DMS 273 treated with DMSO at 0.1 percent for 48 hours (cell line): ENCODE measurements at places on chromosomes 6 and 20.

DNA sequence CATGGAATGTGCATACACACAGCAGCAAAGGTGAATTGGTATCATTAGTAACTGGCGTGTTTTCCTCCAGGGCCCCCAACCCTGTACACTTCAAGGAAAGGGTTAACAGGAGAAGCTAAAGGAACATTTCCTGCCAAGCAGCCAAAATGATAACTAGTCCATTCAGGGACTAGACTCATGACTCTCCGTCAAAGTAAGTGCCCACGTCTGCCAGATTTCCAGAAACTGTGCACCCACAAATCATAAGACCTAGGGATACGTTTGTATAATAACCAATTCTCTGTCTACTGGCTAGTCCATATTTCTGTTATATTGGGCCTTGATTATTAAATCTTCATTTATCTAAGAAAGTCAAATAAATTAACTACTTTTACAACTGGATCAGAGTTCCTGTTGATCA, 76.0 kb upstream of the NHSL1 start:
- DNase-seq: no peak

DNA sequence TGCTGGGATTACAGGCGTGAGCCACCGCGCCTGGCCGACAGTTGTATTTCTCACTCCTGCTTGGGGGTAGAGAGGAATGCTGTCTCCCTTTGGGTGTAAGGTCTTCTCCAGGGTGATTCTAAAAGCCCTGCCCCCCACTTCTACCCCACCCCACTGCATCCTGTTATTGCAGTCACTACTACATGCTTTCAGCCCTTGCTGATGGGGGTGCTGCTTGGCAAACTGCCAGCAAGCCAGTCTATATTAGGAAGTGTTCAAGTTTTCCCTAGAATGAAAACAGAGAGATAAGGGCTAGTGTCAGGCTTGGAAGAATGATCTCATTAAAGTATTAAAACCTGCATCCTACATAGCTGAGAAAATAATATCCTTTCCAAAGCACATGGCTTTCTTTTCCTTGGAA, 31.3 kb downstream of the TTI1 start:
- no peak for DNase-seq

GRCh38 chr20:18388860-18389259, 78.0 kb downstream of the DZANK1 start:
- no peak for DNase-seq

- DNase-seq: no peak
Measured at GRCh38 chr6:25132934-25133333, 146.2 kb upstream of the CARMIL1 start.

DNA sequence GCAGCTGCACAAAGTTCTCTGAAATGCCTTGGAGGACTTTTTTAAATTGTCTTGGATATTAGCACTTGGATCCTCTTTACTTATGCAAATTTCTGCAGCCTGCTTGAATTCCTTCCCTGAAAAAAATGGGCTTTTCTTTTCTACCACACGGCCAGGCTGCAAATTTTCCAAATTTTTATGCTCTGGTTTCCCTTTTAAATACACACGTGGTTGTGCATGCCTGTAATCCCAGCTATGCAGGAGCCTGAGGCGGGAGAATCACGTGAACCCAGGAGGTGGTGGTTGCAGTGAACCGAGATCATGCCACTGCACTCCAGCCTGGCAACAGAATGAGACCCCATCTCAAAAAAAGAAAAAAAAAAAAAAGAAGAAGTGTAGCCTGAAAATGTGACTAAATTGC, 76.1 kb upstream of the PRND start:
- DNase-seq: no peak

DNA sequence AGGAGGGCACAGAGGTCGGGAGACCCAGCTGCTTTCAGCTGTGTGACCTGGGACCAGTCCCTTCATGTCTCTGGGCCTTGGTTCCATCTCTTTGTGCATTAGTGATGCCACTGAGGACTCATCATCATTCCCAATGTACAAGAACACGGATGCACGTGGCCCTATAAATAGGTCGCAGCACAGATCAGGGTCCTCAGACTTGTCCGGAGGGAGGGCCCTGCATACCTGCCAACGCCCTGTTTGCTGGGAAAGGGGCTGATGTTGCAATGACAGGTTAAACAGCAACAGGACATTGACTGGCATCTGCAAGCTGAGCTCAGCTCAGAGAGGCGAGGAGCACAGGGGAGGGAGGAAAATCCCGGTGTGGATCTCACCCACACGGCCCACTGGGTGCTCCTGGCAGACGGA, 21.8 kb downstream of the TGM2 start:
- DNase-seq: no peak

DNA sequence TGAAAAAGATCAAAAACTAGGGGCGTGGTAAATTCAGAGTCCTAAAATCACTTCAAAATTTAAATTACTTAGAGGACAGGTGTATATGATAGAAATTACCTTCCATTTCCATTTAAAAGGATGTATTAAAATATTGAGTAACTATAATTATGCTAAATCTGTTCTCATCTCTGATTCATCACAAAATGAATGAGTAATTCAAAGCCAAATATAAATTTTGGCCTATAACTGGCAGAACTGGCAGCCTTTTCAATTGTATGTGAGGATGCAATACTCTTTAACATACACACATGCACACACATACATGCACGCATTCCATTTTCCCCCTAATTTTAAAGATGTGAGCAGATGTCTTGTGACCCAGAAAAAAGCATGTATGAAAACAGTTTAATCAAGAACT, 194.6 kb downstream of the EPM2A start:
- no peak for DNase-seq

GRCh38 chr6:33414592-33415271, 3.2 kb downstream of the CUTA start:
- no peak for DNase-seq

DNA sequence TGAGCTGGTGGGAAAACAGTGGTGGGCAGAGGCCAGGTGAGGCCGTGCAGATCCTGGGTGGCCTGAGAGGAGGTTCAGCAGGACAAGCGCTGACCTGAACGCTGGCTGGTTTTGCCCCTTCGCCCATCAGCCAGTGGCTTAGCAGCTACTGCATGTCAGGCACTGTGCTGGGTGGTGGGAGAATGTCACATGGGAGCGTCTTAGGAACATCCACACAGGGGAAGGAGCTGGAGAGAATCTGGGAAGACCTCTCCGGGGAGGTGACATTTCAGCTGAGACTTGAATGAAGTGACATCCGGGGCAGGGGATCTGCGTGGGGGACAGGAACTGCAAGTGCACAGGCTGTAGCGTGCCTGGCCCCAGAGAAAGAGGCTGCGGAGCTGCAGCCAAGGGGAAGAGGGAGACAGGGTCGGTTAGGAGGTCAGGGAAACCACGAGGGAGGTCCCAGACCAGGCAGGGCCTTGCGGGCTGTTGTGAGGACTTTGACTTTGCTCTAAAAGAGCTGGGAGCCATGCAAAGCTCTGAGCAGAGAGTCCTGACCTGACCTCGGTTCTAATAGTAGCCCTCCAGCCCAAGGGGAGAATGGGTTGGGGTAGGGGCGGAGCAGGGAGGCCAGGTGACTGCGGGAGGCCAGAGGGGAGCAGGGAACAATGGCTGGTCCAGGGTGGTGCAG, 156.8 kb upstream of the PTPN1 start:
- no peak for DNase-seq

- no peak for DNase-seq
Measured at GRCh38 chr6:1838604-1839213, 229.0 kb downstream of the FOXC1 start.

- DNase-seq: no peak
Measured at GRCh38 chr20:59774204-59774641, 159.2 kb downstream of the SYCP2 start.

DNA sequence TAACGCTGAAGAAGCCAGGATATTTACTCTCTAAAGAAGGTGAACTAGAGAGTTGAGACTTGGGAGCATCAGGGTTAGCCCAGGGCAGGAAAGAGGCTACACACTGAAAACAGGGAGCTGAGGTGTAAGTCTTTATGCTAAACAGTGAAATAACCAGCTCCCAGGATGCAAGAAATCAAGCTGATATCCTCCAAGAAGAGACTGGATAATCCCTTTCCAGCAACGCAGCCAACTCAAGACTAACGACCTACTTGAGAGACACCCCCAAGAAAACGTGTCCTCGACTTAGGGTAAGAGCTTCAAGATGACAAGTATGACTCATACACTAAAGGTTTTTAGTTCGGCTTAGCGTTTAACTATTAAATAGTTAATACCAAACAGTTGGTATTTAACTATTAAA, 202.2 kb downstream of the TASP1 start:
- no peak for DNase-seq
